Coronary artery (tissue), 2 donors: ENCODE measurements at places on chromosomes 6 and 20.

DNA sequence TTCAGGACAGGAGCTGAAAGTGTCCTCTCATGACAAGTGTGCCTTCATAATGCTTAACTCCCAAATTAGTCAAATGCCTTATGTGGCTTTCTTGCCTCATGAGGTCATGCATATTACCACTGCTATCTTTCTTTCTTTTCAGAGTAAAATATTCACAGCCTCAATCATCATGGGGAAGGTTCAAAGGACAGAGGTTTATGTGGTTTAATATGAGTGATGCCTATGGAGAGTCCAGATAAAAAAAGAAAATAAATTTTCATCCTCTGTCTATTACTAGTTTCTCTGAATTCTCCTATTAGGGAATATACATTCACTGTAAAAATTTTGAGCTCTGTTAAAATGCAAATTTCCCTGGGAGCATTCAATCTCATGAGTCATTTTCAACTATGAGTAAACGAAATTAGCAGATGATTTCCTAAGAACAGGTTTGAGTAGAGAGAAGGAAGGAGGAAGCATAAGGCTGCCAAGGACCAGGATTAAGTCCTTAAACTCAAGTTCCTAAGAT is 396.9 kb upstream of the ADGRB3 start:
- no peak for DNase-seq

DNA sequence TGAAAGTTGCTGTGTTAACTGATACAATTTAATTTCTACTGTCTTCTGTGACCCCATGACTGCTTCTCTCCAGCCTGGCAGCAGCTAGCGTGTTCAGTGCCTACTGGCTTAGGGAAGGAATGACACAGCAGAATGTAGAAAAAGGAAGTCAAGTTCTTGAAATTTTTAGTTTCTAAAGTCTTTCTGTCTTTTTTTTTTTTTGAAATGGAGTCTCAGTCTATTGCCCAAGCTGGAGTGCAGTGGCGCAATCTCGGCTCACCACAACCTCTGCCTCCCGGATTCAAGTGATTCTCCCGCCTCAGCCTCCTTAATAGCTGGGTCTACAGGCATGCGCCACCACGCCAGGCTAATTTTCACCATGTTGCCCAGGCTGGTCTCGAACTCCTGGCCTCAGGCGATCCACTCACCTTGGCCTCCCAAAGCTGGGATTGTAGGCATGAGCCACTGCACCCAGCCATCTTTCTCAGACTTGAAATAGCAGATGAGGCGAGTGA is 39.3 kb downstream of the PCNA start:
- no peak for DNase-seq

DNA sequence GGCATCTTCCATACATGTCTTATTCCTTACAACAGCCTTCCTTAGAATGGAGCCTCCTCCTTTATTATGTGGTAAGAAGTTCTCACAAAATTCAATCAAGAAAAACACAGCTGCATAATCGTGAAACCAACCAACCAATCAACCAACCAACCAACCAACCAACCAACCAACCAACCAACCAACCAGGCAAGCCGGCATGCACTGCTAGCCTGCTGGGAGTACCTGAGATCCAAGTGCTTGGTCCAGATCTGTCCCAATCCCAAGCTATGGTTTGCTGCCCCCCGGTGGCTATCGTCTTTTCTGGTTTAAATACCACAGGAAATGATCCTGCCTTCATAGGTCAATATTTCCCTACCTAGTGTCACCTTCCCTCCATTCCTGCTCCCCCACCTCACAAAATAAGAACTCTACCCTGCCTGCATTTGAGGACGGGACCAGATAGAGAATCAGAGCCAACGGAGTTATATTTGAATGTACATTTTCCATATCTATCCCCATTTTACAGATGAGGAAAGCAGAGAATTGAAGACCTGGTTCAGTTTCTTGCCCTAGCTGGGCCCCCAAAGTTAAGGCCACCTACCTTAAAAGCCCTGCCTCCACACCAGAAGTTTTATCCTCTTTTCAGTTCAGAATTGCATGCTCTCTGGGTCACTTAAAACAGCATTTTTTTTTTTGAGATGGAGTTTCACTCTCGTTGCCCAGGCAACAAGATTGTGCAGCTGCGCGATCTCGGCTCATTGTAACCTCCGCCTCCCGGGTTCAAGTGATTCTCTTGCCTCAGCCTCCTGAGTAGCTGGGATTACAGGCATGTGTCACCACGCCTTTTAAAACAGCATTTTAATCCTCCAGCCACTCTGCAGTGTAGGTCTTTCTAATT is 27.1 kb downstream of the RAB44 start:
- no peak for DNase-seq

- DNase-seq: no peak
Observed at GRCh38 chr6:163627274-163628062, 212.9 kb downstream of the QKI start.

- no peak for DNase-seq
Observed at GRCh38 chr6:6406715-6407070, 86.2 kb upstream of the F13A1 start.

DNA sequence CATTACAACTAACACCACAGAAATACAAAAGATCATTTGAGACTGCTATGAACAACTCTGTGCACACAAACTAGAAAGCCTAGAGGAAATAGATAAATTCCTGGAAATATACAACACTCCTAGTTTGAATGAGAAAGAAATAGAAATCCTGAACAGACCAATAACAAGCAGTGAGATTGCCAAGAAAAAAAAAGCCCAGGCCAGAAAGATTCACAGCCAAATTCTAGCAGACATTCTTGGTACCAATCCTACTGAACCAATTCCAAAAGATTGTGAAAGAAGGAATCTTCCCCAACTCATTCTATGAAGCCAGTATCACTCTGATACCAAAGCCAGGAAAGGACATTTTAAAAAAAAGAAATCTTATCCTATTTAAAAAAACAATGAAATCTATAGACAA is 7.0 kb upstream of the CDK19 start:
- DNase-seq: no peak

DNA sequence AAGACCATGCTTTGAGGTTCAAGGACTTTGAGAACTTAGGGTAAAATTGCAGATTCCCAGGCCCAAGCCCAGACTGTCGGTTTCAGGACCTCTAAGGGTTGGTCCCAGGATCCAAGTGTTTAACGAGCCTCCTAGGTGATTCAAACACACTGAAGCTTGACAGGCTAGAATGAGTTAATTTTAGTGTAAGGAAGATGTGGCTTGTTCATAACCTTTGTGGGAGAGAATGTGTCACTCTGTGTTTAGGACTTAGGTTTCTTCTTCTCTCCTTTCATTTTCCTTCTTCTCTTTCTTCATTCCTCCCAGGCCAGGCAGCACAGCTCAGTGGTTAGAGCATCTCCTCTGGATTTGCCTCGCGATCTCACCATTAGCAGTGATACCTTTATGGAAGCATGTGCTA is 104.8 kb upstream of the KCNG1 start:
- DNase-seq: no peak

GRCh38 chr20:12946789-12947188 is 62.0 kb upstream of the SPTLC3 start:
- DNase-seq: no peak

DNA sequence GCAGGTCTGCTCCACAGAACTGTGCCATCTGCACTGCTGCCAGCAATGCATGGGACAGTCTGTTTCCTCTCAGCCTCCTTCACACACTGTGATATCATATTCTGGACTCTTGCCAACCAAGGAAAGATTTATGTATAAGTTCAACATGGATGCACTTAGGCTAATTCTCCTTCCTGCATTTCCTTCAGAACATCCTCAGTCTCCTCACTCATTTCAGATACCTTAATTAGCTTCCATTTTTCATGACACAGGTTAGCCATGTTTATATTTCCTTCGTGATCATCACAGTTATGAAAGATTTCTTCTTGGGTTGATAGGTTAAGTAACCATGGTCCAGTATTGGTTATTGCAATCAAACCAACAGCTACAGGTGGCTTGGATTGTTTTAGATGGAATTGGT is 46.4 kb upstream of the DDR1 start:
- DNase-seq: no peak

GRCh38 chr6:30998785-30999184 is 11.5 kb upstream of the MUC22 start:
- no peak for DNase-seq

DNA sequence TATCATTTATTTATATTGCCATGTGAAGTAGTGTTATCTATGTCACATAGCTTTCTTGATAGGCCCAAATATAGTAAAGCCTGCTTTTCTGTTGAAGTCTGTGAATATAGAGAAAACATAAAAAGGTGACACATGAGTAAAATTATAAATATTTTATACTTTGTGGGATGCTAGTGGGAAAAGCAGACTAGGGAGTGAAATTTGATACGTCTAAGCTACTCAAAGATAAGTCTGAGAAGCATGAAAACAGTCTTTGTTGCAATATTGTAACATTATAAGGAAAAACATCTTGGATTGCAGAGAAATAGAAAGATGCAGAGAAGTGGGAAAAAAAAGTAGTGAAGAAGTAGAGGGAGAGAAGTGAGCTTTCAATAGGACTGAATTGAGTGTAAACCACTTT is 75.4 kb downstream of the ZNF292 start:
- no peak for DNase-seq
